ENCODE measurements at places on chromosomes 6 and 20.

DNA sequence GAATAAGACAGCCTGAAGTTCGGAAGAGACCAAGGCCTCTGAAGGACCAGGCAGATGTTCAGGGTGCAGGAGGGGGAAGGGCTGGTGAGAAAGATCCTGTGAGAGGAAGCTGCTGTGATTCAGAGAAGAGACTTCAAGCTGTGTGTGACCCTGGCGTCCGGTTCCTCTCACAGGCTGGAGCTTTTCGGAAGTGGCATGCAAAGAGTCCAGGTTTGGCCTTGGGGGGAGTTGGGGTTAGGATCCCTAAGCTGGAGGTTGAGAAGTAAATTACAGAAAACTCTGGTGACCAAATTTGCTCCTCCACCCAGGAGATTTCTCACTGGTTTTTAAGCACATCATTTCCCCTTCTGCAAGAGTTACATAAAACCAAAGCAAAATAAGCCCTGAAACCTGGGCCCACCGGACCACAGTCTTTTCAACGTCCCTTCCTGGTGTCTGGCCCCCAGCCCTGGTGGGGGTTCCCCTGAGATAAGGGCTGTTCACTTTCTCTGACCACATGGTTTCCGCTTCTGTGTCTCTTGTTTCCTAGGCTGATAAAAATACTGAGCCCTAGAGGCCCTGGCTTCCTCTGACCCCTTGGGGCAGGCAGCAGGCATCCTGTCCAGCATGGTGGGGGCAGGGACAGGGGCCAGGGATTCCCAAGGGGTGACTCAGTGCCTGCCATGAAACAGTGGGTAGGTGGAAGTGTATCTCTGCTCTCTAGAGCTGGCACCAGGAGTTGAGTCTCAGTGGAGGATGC is 12.0 kb upstream of the LTA start:
- no peak for DNase-seq

DNA sequence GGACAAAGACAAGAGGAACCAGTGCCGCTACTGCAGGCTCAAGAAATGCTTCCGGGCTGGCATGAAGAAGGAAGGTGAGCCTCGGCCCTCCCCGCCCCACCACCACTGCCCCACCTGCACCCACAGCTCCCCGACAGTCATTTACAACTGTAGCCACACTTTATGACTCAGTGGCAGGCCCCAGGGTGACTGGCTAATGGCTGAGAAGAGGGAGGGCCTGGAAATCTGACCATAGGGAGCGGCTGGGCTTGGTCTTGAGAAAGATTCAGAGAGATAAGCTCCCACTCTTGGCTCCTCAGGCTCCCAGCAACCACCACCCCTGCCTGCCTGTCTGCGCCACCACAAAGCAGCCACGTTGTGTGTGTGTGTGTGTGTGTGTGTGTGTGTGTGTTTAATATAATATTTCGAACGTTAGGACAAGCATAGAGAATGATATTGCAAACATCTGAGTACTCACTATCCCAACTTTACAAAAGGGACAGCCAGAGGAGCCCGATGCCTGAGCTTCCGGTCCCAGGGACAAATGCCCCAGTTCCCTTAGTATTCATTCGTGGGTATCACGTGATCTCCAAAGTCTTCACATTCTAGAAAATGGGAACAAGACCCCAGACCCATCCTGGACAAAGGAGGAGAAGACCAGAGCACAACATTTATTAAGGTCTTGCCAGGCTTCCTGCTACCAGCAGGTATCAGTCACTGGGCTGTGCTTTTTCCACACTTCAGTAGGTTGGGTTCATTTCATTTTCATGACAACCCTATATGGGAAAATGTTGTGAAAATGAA is 52.1 kb downstream of the HNF4A start:
- no peak for DNase-seq

- no peak for DNase-seq
Observed at GRCh38 chr6:13251242-13251641, 77.1 kb downstream of the TBC1D7 start.

DNA sequence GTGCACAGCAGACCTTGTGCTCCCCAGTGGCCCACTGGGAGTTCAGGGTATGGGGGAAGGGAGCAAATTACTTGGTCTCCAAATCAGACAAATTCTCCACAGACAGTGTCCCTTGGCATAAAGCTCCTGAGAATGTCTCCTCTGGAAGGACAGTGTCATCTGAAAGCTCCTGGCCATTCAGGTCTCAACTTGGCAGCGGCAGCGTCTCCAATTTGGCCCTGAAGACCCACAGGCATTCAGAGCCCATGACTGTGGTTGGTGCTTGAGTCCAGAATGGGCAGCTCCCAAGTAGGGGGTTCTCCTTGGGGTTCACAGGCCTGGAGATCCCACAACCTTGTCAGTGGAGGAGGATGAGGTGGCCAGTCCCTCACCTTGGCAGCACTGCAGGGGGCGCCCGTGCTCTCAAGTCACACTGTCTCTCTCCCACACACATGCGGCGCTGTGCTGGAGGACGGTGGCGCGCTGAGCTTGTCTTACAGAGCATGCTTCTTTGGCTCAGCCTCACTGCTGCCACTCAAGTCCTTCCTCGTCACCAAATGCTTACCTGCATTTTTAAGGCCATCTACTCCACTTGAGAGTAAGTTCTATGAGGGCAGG is 20.7 kb downstream of the DYNLRB1 start:
- no peak for DNase-seq

DNA sequence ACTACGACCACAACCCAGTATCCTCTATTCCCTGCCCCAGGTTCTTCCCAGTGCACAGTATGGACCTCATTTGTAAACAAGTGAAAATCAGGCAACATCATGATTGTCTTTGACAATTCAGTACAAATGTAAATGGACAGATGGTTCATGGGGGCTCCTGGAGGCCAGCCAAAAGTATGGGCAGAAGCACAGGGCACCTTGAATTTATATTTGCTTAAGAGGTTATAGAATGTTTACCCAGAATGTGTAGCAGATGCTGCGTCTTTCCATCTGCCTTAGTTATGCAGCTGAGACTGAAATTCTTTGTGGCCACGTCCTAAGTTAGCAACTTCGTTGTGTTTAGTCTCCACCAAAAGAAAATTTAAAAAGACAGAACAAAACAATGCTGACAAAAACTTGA is 559.6 kb upstream of the NRSN1 start:
- peak; percentile 45 for DNase-seq

DNA sequence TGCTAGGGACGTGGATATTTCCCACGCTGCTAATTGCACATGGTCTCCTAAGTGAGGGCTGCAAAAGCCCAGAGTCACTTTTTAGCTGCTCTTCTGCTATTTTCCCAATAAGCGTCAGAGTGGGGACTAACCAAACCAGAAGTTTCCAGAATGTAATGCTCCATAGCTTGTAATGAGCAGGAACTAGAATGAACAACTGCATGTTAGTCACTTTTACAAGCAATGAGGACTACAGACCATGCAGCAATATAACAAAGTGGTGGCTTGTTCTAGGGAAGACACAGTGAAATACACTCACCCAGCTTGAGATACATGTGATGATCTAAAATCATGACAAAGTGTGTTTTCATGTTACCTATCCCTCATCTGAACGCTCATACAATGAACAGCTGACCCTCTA is 314.1 kb upstream of the SGK1 start:
- DNase-seq = no peak

DNA sequence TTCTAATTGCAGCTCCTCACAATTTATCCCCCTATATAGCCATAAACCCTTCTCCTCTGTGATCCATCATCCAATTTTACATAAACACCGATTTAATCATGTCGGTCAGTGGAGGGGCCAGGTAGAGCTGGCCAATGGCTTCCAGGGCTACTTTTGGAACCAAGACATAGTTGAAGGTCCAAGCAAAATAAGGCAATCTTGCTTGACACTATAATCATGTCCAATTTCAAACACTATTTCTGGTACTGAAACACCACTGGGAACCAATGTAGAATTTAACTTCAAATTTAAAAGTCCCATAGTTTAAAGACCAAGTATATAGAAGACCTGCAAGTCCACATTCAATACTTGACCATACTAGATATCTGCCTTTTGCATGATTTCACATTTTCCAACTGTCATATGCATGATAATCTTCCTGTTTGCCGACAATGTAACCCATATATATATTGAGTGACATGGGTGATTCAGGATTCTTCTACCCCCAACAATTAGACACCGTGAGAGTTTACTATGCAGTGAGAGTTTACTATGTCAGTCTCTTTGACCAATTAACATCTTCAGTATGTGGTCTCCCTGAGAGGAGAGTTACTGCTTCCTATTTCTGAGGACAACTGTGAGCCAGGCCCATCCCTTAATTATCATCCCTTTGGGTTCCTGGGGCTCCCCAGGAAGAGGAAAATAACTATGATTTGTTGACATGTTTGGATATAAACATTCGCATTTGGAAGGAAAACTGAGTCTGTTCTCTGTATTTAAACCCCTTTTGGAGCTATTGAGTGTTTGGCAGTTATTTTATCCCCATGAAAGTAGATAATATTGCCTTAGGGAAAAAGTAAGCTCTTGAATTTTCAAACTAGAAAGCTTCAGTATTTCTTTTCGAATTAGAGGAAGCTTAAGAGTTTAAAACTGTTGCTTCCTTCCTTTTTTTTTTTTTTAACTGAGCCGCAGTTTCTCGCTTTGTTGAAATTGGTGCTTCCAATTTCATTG is 31.8 kb downstream of the SAMD3 start:
- DNase-seq = no peak

- no peak for DNase-seq
Observed at GRCh38 chr6:89984926-89985750, 90.9 kb downstream of the GJA10 start.

DNA sequence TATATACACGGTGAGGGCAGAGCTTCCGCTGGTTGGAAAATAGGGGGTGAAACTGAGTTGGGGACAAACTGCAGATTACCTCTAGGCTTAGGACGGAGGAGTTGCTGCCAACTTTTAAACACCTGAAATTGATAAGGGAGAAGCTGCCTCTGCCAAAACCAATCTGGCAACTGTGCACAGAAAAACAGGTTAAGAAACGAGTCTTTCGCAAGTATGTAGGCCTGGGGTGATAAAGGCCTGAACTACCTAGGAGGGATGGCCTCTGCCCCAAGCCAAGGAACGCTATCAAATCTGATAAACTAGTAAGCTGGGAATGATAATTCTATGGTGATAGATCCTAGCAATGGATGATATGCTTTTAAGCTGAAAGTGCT is 149.9 kb upstream of the QKI start:
- no peak for DNase-seq

DNA sequence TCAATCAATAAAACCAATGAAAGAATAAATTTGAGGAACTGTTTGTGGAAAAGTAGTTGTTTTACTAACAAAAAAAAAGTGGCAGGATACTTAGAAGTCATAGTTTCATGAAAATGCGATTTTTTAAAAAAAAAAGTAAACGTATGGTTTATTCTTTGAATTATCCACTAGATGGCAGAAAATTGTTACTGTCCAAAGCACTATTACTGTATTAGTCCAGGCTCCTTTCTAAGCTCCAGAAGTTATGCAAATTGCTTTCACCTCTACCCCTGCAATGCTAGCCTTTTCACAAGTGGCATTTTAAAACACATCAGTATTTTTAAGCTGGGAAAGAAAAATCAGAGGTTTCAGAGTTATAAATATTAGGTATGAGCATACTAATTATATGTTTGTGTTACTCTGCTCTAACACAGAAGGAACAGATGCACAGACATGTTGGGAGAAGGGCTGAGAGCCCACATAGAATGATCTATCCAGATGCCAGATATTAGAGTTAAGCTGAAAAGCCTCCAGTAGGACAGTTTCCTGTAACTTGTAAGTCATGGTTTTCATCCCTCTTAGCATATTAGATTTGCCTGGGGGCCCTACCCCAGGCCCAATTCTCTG is 63.9 kb downstream of the FHL5 start:
- DNase-seq = peak; percentile 17

DNA sequence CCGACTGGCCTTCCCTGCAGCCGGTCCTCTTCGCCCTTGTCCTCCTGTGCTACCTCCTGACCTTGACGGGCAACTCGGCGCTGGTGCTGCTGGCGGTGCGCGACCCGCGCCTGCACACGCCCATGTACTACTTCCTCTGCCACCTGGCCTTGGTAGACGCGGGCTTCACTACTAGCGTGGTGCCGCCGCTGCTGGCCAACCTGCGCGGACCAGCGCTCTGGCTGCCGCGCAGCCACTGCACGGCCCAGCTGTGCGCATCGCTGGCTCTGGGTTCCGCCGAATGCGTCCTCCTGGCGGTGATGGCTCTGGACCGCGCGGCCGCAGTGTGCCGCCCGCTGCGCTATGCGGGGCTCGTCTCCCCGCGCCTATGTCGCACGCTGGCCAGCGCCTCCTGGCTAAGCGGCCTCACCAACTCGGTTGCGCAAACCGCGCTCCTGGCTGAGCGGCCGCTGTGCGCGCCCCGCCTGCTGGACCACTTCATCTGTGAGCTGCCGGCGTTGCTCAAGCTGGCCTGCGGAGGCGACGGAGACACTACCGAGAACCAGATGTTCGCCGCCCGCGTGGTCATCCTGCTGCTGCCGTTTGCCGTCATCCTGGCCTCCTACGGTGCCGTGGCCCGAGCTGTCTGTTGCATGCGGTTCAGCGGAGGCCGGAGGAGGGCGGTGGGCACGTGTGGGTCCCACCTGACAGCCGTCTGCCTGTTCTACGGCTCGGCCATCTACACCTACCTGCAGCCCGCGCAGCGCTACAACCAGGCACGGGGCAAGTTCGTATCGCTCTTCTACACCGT is 6.1 kb downstream of the UBD start:
- DNase-seq = peak; percentile 11

GRCh38 chr6:159908979-159909378 is 18.2 kb downstream of the MAS1 start:
- no peak for DNase-seq

DNA sequence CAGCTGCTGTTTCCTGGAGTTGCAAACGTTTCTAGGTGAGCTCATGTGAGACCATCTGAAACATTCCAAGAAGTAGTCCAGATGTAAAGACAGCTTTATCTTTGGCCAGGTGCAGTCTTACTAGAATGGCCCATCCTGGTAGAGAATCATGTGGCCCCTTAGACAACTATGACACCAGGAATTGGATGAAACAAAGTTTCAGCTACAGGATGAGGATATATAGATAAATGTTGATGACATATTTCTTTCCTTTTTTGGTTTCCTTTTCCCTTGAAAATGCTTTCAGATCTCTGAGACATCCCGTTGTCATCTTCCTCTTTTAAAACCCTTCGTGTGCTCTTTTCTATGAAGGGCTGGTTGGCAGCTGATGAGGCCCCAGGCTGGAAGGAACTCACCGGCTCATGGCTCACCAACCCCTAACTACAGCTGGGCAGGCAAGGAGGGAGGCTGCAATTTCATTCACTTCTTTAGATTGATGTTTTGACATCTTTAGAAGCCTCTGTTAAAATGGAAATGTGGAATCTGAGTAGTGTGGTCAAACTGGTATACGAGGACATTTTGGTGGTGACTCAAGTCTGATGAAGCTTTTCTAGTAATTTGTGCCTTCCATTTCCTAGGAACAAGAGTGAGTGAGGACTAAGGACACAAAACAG is 167.9 kb upstream of the TNFAIP3 start:
- no peak for DNase-seq

GRCh38 chr6:18978337-18979128 is 591.4 kb downstream of the RNF144B start:
- DNase-seq = peak; percentile 75

Measured in NCI-H1105 (cell line).